ENCODE measurements at places on chromosomes 16 and 17.

GRCh38 chr17:50501054-50501453 is 7.2 kb upstream of the MYCBPAP start:
- DNase-seq, result no peak

GRCh38 chr16:11603331-11603750 is 16.6 kb upstream of the LITAF start:
- DNase-seq, result no peak

DNA sequence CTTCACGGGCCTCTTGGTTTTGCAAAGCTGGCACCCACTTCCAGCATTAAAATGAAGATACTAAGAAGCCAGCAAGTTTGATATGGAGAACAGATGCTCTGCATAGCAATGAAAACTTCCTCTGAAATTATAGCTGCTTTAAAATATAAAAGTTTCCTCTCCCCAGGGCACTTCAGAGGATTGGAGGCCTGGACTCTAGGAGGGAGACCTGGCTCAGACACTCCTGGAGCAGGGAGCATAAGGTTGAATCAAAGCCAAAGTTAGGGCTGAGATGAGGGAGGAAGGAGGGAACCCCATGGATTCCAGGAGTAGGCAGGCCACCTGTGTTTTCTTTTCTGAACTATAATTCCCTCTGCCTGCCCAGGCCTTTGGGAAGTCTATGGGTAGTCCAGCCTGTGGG is 176.0 kb upstream of the RPL38 start:
- DNase-seq, result no peak

DNA sequence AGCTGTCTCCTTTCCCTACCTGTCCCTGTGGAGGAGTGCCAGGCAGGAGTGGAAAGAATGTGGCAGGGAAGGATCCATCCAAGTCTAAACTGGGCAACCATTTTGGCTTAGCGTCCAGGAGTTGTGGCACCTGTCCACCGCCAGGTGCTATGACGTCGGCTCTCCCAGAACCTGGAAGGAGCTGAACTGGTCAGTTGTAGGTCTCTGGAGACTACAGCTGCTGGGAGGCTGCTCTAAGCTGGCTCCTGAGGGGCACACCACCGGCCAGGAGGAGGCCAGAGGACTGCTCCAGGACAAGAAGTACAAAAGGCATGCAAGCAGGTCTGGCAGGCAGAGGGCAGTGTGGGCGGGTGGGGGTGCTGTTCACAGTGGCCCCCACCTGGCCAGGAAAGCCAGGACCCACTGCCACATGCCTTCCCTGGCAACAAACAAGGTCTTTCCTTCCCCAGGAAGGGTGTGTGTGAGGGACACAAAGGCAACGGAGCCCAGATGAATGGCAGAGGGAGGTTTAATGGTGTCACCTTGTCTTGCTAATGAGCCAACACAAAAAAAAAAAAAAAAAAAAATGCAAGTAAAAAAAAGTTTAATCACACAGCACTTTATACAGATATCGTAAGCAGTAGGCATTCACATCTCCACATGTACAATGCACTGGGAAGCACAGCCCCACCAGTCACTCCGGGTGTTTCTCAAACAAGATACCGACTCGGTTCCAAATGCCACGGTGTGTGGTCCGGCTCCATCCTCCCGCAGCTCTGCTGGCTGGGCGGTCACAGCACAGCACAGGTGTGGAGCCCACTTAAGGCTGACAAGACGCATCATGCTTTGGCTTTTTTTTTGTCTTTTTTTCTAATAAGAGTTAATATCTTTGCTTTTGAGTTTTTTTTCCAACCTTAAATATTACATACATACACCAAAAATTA is 4.8 kb downstream of the SPHK1 start:
- no peak for DNase-seq

- DNase-seq, result no peak
Measured at GRCh38 chr16:85567935-85568334, 45.2 kb upstream of the GSE1 start.

Data from stimulated activated CD8-positive, alpha-beta memory T cell treated with anti-CD3 and anti-CD28 coated beads, Interleukin-4, amount 100 ng/mL, for 1 hour (primary cell).